Effector CD4-positive, alpha-beta T cell (primary cell): ENCODE measurements at places on chromosomes 4 and X.

DNA sequence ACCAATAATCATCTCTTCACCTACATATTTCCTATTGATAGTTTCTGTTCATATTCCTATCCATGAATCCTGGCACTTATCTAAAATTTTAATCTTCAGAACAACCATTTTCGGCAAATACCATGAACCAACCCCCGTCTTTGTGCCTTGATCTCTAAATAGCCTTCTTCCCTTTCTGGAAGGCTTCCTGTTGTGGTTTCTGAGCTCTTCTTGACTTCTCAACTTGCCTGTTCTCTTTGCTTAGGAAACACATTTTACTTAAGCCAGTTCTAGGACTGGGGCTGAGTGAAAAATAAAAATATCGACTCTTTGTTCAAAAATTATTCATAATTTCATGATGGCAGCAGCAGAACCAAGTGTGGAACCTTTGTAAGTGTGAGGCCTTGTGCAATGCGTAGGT is 882.4 kb downstream of the C4orf33 start:
- no peak for DNase-seq

DNA sequence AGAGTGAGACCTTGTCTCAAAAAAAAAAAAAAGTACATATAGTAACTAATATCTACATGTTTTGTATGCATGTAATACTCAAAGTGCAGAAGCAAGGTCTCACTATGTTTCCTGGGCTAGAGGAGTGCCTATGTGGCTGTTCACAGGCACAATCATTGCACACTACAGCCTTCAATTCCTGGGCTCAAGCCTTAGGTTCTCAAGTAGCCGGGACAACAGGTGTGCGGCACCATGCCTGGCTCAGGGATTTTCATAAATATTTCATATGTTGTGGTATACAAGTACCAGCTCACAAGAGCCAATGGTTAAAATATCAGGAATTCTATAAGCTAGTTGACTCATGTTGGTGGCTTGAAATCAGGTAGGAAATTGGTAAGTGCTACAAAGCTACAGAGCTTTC is 94.8 kb downstream of the LARP7 start:
- no peak for DNase-seq

GRCh38 chr4:3434881-3435685 is 6.7 kb upstream of the HGFAC start:
- no peak for DNase-seq

GRCh38 chr4:23929248-23929647 is 39.4 kb upstream of the PPARGC1A start:
- no peak for DNase-seq

DNA sequence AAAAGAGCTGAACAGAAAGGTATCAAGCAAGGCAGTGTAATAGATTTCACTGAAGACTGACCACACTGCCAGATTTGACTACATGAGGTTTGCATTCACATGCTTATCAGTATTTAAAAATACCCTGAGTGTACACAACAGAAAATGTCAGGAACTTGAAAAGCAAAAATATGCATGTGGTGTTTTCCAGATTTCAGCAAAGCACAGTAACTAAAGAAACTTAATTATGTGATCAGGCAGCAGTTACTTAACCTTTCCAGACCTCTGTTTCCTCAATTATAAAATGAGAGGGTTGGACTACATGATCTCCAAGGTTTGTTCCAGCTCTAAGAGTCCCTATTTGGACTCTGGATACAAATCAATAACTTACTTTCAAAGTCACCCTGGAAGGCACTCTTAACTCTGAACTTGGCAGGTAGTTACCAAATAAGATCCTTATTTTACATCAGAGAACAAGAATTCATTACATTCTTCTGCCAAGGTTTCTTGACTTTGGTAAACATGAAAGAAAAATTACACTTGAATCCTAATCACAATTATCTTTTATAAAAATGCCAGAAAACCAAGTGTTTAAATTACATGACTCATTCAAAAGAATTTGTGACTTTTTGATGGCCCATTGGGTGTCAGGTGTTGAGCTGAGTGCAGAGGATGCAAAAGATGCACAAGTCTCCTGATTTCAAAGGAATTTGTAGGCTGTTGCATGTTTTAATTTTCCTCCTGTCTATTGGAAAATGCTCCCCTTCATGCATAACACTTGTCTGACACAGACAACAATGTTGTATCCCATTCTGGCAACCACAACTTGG is 241.6 kb downstream of the MGST2 start:
- DNase-seq, result no peak

GRCh38 chr4:183436417-183436816 is 8.0 kb upstream of the CDKN2AIP start:
- no peak for DNase-seq

DNA sequence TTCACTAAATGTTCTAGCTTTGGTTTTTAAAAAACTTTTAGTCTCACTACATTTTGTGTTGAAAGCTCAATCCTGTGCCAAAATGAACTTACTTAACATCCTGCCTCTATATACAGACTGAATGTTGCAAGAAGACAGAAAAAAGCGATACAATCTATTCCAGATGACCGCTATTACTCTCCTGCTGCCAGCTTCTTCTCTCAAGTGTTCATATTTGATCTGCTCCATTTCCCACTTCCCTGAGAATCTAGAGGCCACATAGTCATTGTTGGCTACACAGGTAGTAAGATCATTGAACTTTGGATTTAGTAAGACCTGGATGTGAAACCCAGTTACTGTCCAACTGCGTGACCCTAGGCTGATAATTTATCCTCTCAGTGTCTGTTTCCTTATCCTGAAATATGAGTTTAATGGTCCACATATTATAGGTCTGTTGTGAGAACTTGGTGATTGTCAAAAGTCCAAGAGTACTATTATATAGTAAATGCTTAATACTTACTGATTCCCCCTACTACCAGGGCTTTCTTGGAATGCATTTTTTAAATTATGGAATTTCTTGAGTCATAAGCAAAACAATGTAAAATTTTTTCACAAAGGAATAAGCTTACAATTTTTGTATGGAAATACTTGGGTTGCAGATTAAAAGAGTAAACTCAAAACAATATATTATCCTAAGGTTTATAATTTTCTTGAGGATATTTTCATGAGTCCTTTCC is 976.8 kb upstream of the ADGRL3 start:
- DNase-seq, result no peak

DNA sequence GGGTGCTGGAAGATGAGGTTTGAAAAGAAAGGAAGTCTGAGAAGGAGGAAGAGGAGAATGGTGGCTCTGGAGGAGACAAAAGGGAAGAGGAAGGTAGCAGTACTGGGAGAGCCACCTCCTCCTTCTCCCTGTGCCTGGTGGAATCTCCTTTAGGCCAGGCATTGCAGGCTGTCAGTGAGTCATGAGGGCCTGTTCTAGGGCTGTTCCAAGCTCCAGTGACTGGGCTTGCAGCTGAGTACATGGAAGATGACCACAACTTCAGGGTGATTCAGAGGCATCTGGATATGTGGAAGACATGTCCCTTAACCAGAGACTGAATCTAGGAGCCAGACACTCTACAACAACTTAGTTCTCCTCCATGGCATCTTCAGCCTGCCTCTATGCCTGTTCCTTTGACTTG is 107.8 kb downstream of the EFNB1 start:
- DNase-seq, result no peak

DNA sequence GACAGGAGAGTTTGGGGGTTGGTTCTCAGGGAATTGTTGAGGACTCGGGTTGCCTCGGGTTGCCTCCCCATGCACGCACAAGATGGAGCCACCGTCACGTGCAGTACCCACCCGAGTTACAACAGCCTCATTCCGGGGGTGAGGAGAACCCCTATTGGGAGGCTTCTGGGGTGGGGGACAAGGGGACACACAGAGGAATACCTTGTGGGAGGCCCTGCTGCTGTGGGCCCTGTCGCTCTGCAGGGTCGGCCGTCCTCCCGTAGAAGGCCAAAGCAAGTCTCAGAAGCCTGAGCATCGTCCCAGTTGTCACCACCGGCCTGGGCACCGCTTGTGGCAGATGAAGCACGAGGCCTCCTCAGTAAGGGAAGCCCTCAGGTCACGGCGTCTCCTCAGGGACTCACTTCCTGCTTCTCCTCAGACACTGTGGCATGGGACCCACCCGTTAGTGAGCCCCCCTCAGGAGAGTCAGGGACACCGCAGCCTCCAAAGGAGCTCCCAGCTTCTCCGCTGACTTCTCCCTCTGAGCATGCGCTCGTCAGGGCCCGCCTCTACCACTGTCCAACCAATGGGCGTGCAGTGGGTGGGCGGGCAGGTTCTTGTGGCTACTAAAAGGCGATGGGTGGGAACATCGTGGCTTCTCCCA is at the start of gene CT55:
TSS of gene CT55 (minus strand) at position 522 of the 643 bp plus-strand sequence. CDS start at position 295, 227 bp downstream.
- no peak for DNase-seq

GRCh38 chr4:137451172-137451825 is 81.0 kb downstream of the PCDH18 start:
- no peak for DNase-seq

DNA sequence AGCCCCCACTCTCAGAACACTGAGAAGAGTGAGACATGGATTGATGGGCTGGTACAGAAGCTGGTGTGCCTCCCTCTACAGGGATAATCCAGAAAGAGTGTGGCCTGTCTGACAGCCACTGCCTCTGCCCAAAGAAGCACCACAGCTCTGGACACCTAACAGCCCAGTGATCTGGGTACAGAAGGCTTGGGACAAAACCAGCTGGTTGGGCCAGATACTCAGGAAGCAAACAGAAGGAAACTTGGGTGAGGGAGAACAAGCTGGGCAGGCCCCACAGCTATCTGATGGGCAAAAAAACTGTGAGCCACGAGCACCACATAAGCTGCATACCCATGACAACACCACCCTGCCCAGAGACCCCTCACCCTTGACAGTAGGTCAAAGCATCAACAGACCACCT is 46.9 kb downstream of the TMPRSS11F start:
- no peak for DNase-seq

DNA sequence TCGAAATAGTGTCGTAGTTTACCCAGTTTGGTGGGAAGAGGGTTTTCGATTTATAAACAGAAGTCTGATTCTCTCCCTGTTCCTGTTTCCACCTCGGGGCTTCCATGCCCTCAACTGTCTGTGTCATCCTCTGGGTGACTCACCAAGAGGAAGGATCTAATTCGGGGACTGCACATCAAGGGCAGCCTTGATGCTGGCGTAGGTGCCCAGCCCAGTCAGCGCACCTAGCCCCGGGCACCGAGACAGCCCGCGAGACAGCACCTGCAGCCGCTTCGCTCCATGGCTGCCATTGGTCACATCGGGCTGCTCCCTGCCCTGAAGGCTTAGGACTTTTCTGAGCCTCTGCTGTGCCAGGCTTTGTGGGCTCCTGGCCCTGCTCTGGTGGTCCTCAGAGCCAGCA is 7.7 kb downstream of the ABCD1 start:
- no peak for DNase-seq

DNA sequence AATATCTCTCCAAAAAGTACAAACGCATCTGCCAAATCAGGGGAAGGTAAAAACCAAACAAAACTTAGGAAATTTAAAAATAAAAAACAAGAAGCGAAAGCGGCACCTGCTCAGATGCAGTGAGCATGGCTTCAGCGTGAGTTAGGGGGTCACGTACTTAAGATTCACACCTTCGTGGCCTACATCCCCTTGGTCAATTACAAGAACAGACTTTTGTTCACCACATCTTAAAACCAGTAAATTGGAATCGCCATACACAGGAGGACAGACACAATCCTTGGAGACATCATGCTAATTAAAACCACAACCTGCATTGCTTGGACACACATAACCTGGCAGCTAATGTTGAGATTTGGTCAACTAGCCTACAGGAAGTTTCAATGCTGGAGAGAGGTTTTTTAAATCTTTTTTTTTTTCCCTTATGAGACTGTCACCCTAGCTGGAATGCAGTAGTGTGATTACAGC is 12.5 kb upstream of the SEL1L3 start:
- no peak for DNase-seq

- no peak for DNase-seq
These were observed 130.8 kb downstream of the BANK1 start for GRCh38 chr4:101921370-101921769.

DNA sequence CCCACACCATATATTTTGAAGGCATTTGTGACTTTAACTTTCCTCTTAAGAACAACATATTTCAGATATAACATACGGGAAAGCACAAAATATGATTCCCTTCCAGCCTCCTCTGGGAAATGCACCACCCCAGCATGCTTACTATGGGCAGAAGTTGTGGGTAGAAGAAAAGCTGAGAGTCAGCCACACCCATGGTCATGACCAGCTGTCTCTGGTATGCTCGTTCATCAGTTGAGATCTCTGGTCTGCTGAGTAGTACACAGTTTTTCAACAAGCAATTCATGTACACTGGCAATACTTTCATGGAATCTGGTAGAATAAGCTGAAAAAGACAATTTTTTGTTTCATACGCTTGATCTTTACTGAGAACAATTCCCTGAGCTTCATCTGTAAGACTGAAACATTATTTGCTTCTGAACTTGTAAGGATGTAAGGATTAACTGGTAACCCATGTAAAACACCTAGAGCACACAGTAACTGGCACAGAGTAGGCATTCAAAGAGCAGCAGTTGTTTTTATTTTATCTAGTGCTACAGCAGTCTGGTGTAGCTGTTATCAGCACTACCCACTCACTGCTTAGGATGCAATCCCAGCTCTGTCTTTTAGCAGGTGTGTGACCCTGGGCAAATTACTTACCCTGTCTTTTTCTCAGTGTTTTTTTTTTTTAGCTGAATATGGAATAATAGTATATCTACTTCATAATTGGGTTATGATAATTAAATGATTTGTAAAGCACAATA is 47.6 kb downstream of the METTL14 start:
- DNase-seq, result no peak

- DNase-seq, result no peak
These were observed at the start of gene MSX1 for GRCh38 chr4:4859325-4859798. Gene MSX1 (plus strand): TSS chr4:4859665. CDS start chr4:4859900, 235 bp downstream.

DNA sequence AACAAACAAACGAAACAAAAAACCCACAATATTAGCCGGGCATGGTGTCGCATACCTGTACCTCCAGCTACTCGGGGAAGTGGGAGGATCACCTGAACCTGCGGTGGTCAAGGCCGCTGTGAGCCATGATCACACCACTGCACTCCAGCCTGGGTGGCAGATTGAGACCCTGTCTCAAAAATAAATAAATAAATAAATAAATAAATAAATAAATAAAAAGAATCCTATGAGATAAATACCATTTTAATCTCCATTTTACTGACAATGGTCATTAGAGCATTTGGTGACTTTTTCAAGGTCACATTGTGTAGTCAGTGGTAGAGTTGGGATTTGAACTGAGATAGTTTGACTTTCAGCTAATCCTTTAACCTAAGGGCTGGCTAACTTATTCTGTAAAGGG is 11.4 kb downstream of the TRPC5 start:
- no peak for DNase-seq

DNA sequence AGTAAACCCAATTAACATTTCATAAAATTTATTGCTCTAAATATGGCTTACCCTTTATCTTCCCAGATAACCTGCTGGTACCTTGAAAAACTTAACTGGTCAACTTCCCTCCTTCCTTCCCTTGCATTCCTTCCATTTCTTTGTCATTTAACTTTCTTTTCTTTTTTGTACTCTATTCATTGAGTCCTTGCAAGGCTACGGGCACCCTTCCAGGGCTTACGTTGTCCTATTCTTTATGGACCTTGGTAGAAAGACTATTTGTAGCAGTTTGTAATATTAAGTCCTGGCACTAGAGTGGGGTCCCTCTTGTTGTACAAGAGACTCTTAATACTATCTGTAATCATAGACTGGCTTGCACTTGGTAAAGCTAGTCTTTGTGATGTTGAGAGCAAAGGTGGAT is 8.0 kb upstream of the GATB start:
- no peak for DNase-seq

- no peak for DNase-seq
These were observed 176.5 kb downstream of the GASK1B start for GRCh38 chr4:157996061-157997028.
